Foreskin fibroblast (primary cell): ENCODE measurements at places on chromosomes 1 and 21.

GRCh38 chr1:53349968-53350852 is 22.3 kb upstream of the LRP8 start:
- no peak for DNase-seq

- no peak for DNase-seq
Observed at GRCh38 chr1:43797891-43798290, 90.6 kb downstream of the ST3GAL3 start.

DNA sequence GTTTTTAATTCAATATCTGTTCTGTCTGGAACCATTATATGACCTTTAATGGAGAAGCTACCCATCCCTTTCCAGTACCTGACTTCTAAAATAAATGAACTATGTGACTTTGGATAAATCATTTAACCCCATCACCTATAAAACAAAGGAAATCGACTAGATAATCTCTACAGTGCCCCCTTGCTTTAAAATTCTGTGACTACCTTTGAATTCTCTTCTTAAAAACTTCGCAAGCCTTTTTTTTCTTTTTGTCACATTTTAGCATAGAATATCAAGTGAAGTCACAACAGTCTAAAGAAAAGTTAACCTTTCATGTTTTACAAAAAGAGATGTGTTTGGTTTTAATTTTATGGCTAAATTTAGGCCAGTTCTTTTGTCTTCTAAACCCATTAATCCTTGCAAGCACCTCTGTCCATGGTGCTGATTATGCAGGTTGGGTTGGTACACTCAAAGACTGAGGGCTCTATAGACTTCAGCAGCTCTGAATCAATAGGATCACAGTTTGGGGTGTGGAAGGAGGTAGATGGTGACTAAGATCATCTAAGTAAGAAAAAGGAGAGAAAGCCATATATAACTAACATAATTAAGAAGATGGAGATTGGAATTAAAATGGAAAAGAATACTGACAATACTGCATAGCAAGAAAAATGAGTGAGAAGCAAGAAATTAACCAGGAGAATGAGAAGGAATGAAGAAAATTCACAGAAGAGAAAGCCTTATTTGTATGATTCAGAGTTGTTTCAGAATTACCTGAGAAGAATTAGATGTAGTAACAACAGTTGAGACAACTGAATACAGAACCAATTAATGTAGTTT is 59.2 kb downstream of the TBX15 start:
- peak; percentile 34 for DNase-seq

DNA sequence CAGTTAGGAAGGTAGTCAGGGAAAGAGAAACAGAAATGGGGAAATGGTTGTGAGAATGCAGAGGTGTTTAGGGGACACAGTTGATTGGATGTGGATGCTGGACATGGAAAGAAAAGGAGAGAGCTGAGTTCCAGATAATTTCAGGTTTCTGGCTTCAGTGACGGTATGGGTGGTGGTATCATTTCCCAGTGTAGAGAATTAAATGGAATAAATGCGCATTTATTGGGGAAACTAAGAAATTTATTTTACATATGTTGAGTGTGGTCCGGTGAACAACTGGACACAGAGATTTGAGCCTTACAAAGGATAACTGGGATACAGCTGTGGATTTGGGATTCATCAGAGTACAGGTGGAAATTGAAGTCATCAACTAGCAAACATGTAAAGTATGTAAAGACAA is 12.4 kb upstream of the ZNF281 start:
- no peak for DNase-seq

- no peak for DNase-seq
Observed at GRCh38 chr1:4422504-4423289, 231.7 kb upstream of the AJAP1 start.

DNA sequence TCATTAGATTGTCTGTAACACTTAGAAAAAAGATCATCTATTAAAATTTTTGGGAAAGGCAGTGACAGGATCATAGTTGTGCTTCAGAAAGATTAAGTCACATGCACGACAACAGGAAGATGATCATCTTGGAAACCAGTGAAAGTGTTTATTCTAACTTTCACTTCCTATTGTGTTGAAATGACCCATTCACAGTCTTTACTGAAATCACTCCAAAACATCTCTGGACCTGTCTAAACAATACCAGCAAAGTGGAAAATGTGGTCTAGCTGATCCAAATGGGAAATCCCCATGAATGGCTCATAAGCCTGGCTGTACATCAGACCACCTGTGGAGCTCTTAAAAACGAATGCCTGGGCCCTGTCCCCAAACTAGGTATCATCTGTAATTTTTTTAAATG is 111.1 kb upstream of the ETV3 start:
- no peak for DNase-seq

GRCh38 chr1:3653286-3653618 is 936 bp downstream of the TP73 start:
- no peak for DNase-seq

- no peak for DNase-seq
Observed at GRCh38 chr1:223620297-223620897, 45.1 kb downstream of the CAPN8 start.

- peak; percentile 53 for DNase-seq
Observed at GRCh38 chr21:46295177-46295770, 9.1 kb downstream of the YBEY start.

- peak; percentile 17 for DNase-seq
Observed at GRCh38 chr1:2611031-2611501, 21.8 kb downstream of the MMEL1 start.
